Amniotic stem cell (primary cell): ENCODE measurements at places on chromosomes 1 and 21.

DNA sequence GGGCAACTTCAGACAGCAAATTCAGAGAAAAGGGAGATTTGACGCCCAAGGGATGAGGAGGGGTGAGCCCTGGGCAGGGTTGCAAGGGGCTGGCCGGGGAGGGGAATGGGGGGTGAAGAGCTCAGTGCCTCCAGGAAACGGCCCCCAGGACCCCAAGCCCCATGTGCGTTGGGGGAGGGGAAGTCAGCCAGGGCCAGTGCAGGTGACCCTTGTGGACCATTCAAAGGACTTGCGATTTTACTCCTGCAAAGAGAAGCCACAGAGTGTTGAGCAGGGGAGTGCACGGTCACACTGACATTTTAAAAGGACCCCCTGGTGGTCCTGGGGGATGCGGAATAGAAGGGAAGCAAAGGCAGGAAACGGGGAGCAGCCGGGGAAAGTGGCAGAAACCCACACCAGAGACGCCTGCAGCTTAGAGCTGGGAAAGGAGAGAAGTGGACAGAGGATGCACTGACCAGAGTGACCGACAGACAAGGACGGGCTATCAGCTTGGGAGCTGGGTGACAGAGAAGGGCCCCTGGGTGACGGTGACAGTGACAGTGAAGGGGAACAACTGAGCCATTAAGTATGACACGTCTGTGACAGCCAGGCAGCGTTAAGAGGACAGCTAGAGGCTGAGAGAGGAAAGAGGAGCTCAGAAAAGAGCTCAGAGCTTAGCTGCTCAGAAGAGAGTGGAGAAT is 54.0 kb upstream of the TMEM51 start:
- DNase-seq: no peak

DNA sequence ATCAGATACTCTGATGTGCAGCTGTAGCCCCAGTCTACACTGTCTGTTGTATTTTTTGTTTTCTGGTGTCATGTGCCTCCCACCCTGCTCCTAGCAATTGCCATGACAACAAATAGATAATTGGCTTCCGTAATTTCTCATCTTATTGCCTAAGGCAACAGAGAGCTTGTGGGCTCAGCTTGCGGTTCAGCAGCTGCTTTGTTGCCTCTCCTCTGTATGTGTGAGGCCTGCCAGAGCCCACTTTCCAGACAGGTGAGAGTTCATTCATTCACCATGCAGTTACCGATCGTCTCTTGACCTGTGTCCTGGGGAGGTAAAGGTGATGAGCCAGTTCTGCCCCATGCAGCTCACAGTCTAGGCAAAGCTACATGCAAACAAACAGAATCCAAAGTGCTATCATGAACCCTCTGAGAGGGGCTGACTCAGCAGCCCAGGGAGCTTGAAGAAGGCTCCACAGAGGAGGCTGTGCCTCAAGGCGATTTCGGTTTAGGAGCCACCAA is 11.9 kb downstream of the LGALS8 start:
- DNase-seq: no peak

DNA sequence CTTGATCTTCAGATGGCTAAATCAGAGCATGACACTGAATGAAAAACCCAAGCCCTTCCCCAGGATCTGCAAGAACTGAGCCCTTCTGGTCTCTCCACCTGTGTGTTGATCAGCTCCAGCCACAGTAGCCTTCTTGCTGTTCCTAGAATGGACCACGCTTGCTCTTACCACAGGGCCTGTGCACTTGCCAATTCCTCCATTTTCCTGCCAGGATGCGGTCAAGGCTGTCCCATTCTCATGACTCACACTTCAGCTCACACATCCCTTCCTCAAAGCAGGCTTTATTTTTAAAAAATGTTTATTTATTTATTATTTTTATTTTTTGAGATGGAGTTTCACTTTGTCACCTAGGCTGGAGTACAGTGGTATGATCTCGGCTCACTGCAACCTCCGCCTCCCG is 43.6 kb upstream of the GRHL3 start:
- DNase-seq: no peak

- DNase-seq: no peak
These were observed 9.0 kb downstream of the TNFRSF25 start for GRCh38 chr1:6456800-6457466.

GRCh38 chr1:198927129-198927528 is 288.3 kb downstream of the PTPRC start:
- DNase-seq: no peak

DNA sequence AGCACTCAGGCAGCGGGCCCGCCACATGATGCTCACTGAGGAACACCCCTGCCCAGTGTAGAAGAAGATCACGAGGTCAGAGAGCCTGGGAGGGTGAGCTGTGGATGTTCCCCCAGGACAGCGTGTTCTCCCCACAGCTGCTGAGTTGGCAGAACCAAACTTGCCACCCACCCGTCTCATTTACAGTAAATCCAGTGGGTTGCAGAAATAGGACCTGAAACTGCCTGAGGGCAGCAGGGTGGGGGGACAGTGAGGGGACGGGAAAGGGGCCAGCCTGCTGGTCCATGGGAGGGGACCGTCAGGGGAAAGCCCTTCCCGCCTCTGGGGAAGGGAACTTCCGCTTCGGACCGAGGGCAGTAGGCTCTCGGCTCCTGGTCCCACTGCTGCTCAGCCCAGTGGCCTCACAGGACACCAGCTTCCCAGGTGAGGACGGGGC is at the start of gene C1QB:
TSS of gene C1QB (plus strand) at position 356 of the 436 bp plus-strand sequence. CDS start 6,227 bp downstream, outside the sequence.
- DNase-seq: no peak

- no peak for DNase-seq
These were observed 4.6 kb downstream of the SNX27 start for GRCh38 chr1:151616505-151616849.

GRCh38 chr1:187509091-187509490 is 680.3 kb downstream of the PLA2G4A start:
- no peak for DNase-seq

- DNase-seq: no peak
These were observed 58.6 kb downstream of the XCL1 start for GRCh38 chr1:168634951-168635532.

- DNase-seq: no peak
These were observed 6.6 kb upstream of the NHLH1 start for GRCh38 chr1:160360227-160360695.

DNA sequence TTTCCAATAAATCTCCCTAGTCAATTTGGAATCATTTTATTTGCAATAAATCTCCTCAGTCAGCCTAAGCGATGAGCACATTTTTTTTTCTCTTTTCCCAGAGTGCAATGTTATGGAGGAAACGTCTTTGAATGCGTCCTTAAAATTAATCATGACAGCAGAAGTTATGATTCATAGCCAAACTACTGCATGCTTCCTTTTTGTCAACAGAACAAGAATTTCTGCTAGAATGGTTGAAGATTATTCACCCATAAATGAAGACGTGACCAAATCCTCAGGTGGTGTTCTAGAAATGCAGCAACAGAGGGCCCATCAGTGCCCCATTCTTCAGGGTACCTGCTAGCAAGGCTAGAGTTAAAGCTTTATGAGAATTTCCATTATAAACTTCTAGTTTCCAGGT is 407.9 kb upstream of the PKN2 start:
- peak; percentile 42 for DNase-seq

DNA sequence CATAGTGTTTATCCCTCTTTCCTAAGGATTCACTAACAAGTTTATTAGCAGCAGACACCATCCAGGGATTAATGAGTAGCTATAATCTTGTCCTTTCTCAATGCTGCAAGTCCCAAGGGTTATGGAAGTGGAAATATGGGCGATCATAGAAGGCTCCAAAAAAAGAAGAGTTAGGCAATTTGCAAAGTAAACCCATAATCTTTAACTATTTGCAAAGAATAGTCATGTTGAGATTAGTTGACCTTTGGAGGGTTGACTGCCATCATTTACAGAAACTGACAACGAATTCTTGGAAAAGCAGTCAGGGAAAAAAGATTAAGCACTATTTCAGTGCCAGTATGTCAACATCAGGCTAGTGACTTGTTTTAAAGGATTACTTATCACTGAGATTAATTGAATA is 169.9 kb downstream of the KCNT2 start:
- no peak for DNase-seq

GRCh38 chr21:33666153-33666552 is 23.9 kb downstream of the ITSN1 start:
- DNase-seq: no peak

GRCh38 chr1:41447995-41448770 is 36.3 kb downstream of the EDN2 start:
- DNase-seq: peak; percentile 63

- no peak for DNase-seq
These were observed at the start of gene VANGL2 for GRCh38 chr1:160400223-160400645. VANGL2 (plus strand) TSS chr1:160400564; CDS start chr1:160415838, 15,274 bp downstream.

- no peak for DNase-seq
These were observed 14.3 kb upstream of the KPRP start for GRCh38 chr1:152743371-152744145.

- no peak for DNase-seq
These were observed 96.0 kb downstream of the PGBD5 start for GRCh38 chr1:230330157-230330556.

DNA sequence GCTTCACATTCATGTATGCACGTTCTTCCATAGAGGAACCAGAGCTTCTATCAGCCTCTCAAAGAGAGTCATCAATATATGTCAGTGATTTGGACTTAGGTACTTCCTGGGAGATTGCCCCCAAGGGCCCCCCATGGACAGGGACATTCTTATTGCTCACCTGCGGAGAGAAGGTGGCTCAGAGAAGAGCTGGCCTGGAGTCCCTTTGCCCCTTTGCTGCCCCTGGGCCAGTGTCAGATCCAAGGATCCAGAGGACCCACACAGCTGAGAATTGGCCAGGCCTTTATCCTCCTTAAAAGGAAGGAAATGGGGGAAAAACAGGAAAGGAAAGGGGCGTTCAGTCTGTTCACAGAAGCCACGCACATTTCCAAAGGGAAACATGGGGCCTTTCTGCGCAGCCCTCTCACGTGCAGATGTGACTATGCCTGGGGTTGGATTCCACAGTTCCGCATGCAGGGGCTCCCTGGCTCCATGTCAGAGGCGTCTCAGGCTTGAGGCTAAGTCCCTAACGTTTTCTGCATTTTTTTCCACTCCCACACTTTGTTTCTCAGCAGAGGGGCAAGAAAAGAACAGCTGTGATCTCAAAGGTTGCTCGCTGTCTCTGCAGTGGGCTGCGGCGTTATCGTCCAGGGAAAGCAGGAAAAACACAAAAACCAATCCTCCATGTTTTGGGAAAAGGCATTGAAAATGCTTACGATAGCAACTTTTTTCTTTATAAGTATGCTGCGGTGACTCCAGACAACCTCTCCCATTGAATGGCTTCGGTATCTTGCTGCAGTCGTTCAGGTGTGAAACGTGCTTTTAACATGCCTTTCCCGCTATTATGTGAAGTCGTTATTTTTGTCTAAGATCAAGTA is 5.9 kb downstream of the C1orf226 start:
- no peak for DNase-seq

DNA sequence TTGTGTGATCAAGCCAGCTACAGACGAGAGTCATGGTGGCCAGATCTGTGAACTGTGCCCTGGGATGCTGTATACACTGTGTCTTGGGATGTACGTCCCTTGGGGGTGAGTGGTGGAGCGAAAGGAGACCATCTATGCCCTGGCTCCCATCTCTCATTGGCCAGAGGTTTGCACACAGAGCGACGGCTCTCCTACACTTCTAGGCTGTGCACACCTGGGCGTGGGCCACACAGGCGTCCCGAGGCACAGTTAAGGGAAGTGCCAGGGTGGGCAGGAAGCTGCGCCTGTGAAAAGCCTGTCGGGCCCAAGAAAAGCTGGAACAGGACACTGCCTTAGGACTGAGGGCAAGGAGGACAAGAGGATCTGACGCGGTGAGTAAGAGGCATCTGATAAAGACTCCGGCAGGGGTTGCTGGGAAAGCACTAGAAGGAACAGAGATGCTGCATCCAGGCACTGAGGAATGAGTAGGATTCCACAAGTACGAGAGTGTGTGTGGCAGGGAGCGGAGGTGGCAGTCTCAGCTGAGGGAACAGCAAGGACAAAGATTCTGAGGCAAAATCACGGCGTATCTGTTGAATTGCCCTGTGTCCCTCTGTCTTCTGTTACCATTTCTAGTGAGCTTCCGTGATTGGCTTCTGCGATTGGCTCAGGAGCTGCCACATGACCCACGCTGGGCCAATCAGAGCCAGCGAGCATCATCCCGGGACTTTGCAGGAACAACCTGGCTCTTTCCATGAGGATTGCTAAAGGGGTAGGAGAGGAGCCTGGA is 67.9 kb upstream of the ZBTB40 start:
- DNase-seq: no peak

DNA sequence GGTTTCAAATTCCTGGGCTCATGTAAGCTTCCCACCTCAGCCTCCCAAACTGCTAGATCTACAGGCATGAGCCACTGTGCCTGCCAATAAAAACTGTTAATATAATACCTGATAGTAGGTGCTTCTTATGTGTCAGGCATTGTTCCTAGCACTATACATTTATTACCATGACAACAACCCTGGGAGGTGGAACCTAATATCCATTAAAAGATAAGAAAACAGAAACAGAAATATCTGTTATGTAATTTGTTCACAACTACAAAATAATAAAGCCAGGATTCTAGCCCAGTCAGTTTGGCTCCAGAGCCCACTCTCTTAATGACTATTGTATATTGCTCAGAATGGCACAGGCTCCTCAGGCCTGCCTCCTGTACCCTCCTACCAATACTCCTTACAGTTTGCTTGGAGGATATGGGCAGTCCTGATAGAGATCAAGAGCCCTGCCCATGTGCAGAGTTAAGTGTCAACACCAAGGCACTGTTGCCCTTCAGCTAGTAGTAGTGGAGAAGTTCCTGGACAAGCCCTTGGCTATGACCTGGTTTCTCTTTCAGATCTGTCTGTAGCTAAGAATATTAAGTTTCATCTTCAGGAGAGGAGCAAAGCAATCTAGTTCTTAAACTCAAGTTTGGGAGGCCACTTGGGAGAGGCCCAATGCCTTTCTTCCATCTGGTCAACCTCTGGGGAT is 22.4 kb downstream of the RPL5 start:
- DNase-seq: no peak

DNA sequence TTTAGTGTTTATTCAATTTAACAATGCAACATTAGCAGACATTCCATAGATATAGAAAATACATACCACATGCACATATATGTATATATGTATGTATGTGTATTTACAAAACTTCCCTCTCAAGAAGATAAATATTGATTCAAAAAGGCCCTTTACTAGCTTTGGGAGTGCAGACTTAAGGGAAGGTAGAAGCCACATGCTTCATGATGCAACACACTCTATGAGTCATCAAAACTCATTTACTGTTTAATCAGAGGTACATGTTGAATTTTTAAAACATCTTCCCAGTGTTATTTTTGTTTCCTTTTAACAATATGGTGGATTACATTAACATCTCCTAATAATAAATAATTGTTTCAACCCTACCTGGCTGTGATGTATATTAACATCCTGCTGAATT is 61.4 kb upstream of the KIRREL1 start:
- DNase-seq: no peak
